ENCODE measurements at places on chromosomes 12 and 14.
A peak's percentile ranks its signal among the peaks of the same experiment; 100 is the strongest.

DNA sequence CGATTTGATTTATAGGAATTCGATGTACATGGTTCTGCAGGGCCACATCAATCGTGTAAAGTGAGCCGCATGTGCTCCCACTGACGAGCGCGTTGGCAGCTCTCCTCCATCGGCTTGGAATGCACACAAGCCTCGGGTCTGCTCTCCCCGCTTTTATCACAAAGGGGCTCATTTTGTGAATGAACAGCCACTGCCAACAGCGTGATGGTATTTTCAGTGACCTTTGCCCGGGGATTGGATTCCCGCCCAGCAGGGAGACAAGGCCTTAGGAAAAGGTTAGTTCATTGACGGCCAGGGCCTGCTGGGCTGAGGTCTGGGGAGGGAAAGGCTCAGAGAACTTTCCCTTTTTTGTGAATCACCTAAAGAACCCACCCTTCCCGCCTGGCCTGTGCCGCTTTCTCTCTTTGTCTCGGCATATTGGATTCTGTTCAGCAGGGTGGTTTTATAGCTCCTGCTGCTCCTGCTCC, 232.1 kb downstream of the MSRB3 start:
- DNase-seq: peak; percentile 63

DNA sequence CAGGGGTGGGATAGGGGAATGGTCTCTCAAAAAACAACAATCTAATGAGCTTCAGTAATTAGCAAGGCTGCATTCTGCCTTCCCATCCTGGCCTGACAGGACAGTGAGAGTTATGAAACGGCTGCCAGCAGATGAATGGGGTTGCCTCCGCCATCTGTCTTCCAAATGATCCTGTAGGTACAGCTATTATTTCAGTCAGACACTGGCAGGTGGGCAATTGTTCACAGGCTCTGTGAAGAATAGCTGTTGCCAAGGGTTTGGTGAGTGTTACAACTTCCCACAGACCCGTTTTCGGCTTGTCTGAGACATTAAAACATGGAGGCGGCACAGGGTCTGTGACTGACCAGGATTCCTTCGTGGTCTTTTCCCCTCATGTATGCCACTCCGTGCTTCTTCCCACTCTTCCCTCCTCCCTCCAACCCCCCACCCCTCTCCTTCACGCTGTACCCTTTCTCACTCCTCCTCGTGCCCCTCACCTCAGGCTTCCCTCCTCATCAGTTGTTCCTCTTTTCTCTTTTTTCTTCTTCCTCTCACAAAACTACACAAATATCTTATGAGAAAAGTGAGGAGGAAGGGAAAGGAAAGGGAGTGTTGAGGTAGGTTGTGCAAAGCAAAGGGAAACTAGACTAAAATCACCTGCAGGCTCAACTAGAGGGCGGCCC, 160.8 kb upstream of the GZMB start:
- no peak for DNase-seq

DNA sequence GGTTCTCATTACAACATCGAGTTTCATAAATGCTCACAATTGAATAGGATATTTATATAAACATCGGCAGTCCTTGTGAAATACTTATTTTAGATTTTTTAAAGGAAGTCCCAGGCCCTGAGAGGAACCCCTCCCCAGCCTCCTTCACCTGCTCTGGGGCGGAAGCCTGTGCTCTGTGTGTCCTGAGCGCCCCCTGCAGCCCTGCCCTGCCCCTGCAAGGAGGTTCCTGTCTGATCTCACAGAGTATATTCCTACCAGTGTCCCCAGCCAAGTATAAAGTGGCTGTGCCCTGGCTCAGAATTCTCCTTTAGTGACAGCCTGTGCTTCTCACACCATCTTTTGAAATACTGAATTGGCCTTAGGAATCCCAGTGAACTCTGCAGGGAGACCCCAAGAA, 659.5 kb downstream of the TMEM121 start:
- DNase-seq: no peak

- DNase-seq: peak; percentile 36
Observed at GRCh38 chr12:13233830-13234641, 37.5 kb downstream of the EMP1 start.

Data from HuH-7 (cell line).